ENCODE measurements at places on chromosomes 16 and 17.

GRCh38 chr17:44348234-44348987, 3.3 kb downstream of the GRN start:
- peak; percentile 93 for DNase-seq

DNA sequence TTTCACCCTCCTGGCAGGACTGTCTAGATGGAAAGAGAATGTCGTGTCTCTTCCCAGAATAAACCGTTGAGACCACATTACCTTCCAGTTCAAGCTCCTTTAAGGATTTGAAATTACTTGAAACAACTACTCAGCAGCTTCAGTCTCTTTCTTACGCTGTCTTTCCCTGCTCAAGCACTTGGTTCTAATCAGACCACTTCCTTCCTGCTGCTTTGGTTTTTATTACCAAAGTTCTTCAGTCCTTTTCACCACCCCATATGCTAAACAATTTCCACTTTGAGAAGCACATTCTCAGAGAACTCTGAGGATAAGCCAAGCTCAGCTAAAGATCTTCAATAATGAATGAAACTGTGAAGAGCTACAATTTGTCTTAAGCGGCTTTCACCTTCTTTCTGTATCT, 105.4 kb downstream of the STX8 start:
- no peak for DNase-seq

DNA sequence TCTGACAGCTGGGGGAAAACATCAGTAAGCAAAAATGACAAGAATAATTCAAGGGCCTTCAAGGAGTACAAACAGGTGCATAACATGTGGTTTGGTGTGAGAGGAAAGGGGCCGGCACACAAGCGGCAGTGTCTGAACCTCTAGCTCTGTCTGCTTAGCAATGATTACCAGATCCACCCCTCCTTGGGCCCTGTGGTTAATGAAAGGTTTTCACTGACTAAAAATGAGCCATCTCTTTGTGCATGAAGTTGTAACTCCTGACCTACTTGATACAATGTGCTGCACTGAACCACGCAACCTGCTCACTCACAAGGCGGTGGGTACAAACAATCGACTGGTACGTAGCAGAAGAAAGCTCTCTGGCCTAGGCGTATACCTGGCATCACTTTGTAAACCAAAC, 15.1 kb downstream of the FAM117A start:
- peak; percentile 80 for DNase-seq

DNA sequence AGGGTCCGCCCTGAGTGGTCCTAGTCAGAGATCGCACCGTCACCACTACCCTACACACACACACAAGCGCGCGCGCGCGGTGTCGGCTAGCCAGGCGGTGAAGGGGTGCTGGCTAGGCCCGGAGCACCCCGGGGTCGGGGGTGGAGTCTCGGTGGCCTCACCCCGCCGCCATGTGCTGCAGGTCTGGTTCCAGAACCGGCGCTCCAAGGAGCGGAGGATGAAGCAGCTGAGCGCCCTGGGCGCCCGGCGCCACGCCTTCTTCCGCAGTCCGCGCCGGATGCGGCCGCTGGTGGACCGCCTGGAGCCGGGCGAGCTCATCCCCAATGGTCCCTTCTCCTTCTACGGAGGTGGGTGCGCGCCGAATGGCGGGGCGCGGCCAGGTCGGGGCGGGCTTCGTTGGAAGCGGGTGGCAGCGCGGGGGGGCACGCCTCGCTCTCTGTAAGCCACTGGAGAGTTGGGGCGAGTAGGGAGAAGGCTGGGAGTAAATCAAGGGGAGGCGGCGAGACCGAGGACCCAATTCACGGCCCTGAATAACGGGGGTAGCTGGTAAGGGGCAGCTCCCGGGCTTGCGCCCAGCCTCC, 4.8 kb downstream of the LHX1 start:
- DNase-seq: no peak

DNA sequence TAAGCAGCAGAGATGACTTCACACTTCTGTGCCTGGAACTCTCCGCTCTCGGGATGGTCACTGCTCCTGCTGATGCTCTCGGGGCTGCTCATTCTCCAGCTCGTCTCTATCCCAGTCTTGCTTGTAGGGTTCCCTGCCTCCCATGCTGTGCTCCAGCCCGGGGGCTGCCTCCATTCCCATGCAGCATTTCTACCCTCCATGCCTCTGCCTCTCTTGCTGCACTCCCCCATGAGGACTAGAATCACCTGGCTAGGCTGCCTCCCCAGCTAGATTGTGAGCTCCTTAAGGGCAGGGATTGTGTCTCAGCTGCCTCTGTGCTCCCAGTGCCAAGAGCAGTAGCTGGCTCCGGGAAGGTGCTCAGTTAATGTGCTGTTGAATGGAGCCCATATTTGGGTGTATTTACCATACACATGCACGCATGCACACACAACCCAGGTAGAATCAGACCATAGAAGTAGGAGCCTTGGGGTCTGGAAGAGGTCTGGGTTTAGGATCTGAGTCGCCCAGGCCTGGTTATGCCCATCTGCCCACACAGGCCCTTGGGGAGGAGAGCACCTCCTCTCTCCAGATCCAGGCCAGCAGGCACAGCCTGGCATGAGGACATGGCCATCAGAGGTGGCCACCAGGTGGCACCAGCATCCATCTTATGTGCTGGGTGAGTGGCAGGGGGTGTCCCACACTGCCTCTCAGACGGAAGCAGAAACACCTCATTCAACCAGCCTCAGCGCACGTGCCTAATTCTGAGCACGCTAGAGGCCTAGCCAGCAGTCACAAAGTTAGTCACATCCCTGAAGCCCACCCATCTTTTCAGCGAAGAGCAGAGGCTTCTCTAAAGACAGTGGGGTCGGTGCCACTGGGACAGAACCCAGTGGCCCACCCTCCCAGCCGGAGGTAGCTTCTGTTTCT, 9.3 kb downstream of the GIT1 start:
- peak; percentile 93 for DNase-seq

- DNase-seq: peak; percentile 80
Measured at GRCh38 chr17:28416703-28417311, 10.8 kb upstream of the SLC46A1 start.

Measured in NAMALWA (cell line).